CD4-positive, alpha-beta T cell (primary cell): ENCODE measurements at places on chromosomes 12 and 14.

GRCh38 chr12:99043319-99043914 lies 398.3 kb downstream of the APAF1 start:
- DNase-seq: no peak

- DNase-seq: no peak
These were observed 9.3 kb downstream of the PPM1H start for GRCh38 chr12:62925680-62926079.

GRCh38 chr14:36227802-36228201 lies 51.3 kb upstream of the PTCSC3 start:
- DNase-seq: no peak

DNA sequence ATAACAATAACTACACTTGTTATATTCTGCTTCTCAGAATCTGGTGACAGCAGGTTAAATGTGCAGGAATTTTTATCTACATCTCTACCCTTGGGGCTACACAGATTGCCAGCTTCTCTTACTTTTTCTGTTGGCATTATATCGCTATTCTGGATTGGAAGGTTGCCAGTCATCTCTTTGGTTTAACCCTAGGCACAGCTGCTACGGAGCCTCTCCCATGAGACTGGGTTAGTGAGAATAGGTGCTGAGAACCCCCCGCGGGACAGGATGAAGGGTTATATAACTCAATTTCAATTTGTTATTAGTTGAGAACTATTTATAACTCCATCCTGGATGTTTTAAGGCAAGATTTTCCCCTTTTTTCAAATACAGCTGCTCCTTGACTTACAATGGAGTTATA lies 73.1 kb downstream of the ACADS start:
- no peak for DNase-seq

DNA sequence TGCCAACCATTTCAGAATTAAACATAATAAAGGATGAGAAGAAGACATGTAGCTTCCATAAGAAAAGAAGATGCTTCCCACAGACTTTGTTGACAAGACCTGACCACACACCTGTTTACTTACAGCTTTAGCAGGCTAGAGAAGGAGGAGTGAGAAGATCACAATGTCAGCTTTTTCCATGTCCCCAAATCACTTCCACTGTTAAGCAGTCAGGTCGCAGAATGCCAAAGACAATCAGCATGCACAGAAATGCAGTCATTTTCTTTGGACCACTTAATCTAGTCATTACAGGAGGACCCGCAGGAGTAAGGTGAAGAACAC lies 314.9 kb downstream of the SSPN start:
- DNase-seq: no peak
